ENCODE measurements at places on chromosomes 13 and 19.
A peak's percentile ranks its signal among the peaks of the same experiment; 100 is the strongest.

DNA sequence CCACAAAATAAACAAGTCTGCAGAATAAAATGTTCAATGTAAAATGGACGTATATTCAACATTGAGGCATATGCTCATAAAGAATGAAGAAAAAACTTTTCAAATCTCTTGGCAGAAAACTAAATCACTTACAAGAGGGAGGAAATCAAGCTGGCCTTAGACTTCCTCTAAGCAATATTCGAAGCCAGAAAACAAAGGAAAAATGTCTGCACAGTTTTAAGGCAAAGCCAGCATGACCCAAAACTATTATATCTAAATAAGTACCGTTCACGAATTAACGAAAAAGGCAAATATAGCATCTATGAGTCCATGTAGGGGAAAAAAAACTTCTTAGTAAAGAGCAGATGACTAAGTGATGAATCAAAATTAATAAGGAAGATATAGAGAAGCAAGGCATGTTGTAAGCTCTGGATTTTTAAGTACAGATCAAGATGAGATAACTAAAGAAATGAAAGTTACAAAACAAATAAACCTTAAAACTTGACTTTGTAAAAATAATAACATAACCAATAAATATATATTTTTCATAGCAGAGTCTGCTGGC is 101.3 kb downstream of the KCNRG start:
- no peak for DNase-seq

GRCh38 chr19:7925171-7925851 is 624 bp downstream of the CTXN1 start:
- DNase-seq = peak; percentile 79

DNA sequence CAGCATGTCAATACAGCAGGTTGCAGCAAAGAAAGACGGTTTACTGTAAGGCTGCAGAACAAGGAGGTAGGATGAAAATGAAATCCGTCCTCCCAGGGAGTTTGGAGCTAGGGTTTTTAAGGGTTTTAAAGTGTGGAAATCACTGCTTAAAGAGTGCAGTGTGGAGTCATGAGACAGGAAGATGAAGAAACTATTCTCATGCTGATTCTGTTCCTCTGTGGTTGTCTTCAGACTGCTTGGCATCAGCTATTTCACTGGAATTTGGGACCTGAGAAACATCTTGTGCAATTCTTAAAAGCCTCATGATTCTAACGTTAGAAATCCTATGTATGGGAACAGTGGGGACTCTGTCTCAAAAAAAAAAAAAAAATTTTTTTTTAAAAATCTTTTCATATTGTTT is 11.4 kb downstream of the ZNF331 start:
- DNase-seq = no peak

DNA sequence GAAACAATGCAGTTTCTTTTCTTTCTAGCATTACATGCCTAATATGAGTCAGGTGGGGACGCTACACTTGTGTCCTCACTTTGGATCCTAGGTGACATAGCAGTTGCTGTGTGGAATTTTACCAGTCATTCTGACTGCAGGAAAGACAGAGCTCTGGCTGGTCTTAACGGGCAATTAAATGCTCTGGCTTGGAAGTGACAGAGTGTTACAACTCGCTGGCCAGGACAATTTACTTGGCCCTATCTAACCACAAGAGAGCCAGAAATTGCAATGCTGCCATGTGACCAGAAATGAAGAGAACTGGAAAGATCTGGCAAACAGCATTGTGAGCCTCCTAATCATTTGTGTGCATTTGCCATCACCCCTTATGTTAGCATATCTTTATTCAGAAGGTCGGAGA is 351.1 kb downstream of the DCT start:
- no peak for DNase-seq

DNA sequence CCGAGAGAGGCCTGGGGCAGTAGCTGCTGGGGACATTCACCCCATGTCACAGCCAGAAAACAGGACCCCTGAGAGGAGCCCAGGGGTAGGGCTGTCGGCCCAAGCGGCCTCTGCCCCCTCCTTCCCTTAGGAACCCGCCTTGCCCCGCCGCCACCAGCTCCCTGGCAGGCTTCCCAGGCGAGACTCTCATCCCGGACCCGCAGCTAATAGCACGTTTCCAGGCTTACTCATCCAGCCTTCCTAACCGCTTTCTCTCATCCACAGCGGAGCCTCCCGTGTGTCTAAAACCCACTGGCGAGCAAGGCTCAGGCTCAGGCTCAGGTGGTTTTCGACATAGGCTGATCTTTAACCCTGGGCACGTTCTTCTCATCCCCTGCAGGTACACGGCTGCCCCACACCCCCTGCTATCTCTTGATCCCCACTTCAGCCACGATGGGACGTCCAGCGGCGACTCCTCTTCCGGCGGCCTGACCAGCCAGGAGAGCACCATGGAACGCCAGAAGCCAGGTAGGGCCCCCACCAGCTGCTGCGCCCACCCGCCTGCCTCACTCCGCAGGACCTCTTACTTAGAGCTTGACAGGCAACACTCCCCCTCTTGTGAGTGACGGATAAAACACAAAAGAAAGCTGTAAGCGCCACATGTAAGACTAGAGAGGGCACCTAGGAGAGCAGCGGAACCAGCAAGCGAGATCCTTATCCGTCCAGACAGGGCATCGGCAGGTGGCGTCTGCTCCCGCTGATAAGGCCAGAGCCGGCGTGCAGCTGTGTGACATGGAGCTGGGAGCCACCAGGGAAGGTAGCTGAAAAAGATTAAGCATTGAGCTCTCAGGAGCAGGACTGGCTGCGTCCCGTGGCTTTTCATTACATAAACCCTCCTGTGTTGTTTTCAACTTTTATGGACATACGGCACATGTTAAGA is 71.3 kb downstream of the DPF1 start:
- no peak for DNase-seq

DNA sequence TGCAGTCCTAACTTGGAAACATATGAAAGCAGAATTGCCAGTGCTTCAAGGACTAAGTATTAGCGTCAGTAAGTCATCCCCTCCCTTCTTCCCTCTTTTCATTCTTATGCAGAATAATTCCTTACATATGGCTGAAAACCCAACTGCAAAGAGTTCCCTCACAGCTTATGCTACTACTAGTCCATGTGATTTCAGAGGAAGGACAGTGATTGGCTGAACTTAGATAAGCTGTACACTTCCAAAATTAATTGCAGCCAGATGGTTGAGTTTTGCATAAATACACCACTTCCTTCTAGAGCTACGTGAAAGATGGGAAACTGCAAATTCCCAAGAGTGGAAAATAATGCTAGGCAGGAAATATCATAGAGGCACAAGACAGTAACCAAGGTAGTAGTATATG is 730.4 kb downstream of the OLFM4 start:
- no peak for DNase-seq

Measured in stimulated activated CD4-positive, alpha-beta T cell treated with anti-CD3 and anti-CD28 coated beads, Interleukin-4, amount 100 ng/mL, for 24 hours (primary cell).